ENCODE measurements at places on chromosomes 12 and 14.

- DNase-seq: no peak
Measured at GRCh38 chr12:79591988-79592387, 98.8 kb downstream of the PAWR start.

DNA sequence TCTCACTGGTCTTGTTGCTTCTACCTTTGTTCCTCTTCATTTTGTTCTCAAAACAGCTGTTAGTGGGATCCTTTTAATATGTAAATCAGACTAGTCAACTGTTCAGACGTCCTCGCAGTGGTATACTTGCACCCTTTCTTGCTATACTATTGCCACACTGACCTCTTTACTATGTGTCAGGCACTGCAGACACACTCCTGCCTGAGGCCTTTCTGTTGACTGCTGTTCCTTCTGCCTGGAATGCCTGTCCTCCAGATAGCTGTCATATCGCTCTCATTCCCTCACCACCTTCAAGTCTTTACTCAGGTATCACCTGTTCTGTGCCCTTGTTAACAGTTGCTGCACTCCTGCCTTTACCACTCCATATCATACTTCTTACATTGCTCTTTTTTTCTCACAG is 90.0 kb upstream of the TMEM263 start:
- DNase-seq: no peak

- DNase-seq: no peak
Measured at GRCh38 chr12:69901221-69901905, 76.3 kb downstream of the MYRFL start.

- DNase-seq: no peak
Measured at GRCh38 chr12:113462117-113462774, 9.4 kb downstream of the LHX5 start.

DNA sequence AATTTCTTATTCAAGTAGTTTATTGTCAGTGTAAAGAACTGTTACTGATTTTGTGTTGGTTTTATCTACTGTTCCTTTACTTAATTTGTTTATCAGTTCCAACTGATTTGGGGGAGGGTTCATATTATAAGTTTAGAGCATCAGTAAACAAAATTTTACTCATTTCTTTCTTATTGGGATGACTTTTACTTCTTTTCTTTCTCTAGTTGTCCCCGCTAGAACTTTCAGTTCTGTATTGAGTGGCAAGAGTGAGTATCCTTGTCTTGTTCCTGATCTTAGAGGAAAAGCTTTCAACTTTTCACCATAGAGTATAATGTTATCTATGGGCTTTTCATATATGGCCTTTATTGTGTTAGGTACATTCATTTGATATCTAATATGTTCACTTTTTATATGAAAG is 584.1 kb downstream of the LRFN5 start:
- DNase-seq: no peak

DNA sequence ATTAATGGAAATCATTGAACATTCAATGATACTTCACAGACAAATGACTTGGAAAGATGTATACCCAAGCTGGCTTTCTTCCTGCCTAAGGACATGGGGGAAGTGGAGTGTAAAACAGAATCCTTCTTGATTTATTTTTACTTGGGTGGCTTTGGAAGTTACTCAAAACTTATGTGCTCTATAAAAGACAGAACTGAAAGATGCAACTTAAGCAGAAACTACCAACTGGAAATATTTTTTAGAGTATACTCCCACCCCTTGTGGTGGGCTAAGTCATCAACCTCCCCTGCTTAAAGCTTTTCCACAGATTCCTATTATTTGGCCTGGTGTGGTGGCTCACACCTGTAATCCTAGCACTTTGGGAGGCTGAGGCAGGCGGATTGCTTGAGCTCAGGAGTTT is 126.0 kb upstream of the ATP2B1 start:
- no peak for DNase-seq

- no peak for DNase-seq
Measured at GRCh38 chr12:49340971-49341776, 4.2 kb upstream of the C1QL4 start.

DNA sequence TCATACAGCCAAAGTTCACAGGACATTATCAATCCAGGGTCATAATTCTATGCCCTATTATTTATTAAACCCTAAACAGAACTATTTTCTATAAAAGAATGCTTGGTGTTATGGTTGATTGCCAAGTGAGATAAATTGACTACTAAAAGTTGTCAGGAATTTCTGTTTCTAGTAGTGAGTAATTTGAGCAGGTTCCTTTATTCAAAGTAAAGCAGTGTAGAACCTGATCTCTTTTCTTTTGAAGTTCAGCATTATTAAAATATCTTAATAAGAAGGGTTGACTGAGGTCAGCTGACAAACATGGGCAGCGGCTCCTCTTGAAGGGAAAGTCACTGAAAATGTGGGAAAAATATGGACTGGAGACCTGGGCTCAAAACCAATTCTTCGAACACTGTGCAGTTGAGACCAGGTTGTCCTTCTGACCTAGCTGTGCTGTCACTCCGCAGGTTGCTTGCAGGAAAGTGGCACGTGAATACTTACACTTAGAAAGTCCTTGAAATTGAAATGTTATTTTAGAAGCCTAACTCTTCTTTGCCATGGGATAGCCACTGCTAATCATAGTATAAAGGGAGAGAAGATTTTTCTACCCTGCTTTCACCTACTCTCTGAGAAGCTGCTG is 141.0 kb downstream of the RASSF9 start:
- DNase-seq: no peak

DNA sequence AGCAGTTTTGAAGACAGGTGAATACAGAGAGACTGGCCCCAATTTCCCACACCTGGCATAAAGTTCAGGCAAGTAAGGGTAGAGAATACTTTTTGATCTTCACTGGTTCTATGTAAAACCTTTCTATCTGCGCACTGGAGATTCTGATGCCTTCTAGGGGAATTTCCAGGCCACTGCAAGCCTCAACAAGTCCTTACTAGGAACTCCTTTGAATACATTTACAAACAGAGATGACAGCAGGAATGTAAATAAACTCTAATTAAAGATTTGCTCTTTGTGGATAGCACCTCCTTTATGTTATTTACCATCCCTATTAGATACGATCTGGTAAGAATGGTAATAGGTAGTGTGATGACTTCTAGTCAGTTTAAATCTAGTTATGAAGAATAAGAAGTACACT is 69.2 kb downstream of the NTN4 start:
- no peak for DNase-seq

DNA sequence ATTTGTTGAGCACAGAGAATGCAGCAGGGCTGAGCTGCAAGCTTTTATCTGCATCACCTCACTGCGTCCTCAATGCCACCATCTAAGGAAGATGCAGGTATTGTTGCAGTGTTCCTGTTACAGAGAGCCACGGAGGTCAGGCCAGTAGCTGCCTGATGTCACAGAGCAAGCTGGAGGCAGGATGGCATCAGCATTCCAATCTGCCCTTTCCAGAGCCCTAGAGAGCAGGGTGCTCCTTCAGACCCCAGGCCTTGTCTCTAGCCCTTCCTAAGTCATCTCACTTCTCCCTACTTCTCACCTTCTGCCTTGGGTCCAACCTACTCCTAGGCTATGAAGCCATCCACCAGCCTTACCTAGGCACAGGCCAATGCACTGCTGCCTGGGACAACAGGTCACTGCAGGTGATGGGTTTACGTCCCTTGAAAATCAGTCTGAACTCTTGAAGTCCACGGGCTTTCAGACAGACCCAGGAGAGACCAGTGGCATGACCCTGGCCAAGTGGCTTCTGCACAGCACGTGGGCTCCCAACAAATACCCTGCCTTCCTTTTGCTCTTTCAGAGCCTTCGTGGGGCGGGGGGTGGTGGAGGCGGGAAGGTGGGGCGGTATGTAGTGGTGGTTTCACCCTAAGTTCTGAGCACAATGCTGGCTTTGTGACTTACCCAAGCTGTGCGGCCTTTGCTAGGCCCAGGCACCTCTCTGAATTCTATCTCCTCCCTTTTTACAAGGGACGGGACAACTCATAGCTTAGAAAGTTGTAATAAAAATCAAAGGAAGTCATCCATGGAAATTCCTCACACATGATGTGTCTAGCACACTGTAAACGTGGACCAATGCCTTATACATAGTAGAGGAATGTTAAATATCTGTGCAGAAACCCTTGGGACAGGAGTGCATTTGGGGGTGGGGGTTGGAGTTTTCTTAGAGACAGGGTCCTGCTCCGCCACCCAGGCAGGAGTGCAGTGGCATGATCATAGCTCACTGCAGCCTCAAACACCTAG is 136.0 kb downstream of the KSR2 start:
- no peak for DNase-seq

- DNase-seq: no peak
Measured at GRCh38 chr14:61690982-61691381, 4.3 kb upstream of the HIF1A start.

DNA sequence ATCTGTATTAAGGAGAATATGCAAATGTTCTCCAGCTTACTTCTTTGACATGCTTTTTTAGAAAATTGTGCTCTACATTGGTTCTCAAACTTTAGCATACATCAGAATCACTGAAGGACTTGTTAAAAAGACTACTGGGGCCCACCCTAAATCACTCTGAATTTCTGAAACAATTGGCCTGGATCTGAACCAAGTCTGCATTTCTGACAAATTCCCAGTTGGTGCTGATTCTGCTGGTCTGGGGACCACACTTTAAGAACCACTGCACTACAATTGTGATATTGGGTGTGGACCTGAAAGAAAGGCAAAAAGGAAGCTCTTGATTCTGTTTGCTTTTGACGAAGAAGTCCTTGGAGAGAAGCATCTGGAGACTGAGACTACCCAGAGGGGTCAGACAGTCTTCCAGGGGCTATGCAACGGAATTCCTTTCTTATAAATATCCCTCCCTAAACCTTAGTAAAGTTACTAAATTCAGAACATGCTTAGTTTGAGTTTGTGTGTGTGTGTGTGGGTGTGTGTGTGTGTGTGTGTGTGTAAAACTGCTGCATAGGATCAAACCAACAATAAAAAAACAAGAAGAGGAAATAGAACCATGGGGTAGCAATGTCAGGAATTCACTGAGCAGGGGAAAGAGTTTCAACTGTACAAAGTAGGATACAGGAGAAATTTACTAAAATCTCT is 36.8 kb downstream of the EAPP start:
- DNase-seq: no peak

GRCh38 chr12:84305144-84305543 is 607.5 kb downstream of the SLC6A15 start:
- DNase-seq: no peak

DNA sequence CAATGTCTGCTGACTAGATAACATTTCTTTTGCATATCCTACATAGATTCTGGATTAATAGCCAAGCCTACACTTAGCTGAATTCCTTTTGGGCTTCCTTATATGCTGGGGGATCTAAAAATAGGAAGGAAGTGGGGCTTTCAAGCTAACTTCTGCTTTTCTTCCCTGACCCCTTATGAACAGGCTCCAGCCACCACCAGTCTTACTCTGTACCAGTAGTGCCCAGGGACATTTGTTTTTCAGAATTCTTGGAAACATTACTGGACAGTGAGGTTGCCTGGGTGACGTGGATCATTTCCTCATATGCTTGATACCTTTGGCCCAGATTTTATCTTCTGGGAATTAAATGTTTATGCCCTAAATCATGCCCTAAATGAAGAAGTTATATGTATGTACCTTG is 55.9 kb upstream of the SRRM4 start:
- DNase-seq: no peak

DNA sequence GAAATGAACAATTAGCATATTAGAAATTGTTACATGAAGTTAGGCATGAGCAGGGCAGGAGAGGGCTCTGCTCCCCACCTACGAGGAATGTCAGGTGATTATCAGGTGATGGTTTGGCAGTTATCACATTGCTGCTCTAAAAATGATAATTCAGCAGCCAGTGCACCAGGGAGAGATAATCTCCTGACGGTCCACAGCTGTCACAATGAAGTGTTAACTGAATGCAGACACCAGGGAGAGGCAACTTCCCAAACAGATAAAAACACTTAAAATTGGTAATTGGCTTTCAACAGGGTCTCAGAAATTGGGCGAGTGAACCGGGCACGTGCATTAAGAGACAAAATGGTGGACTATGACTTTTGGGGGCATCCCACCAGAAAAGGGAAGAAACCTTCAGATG is 176.0 kb downstream of the GRIP1 start:
- DNase-seq: no peak

GRCh38 chr14:60760209-60760608 is 25.6 kb downstream of the MNAT1 start:
- DNase-seq: no peak

- DNase-seq: no peak
Measured at GRCh38 chr12:122669397-122670070, 33.6 kb downstream of the HCAR2 start.

GRCh38 chr12:102946042-102946441 is 11.4 kb upstream of the ASCL1 start:
- no peak for DNase-seq

Data from stimulated activated CD8-positive, alpha-beta memory T cell treated with anti-CD3 and anti-CD28 coated beads, Interleukin-7, amount 100 ng/mL, for 1 hour (primary cell).